ENCODE measurements at places on chromosomes 3 and 15.

GRCh38 chr15:93378558-93378957 is 289.5 kb upstream of the RGMA start:
- DNase-seq, result no peak

GRCh38 chr3:197022405-197023231 is 7.0 kb downstream of the MELTF start:
- no peak for DNase-seq

DNA sequence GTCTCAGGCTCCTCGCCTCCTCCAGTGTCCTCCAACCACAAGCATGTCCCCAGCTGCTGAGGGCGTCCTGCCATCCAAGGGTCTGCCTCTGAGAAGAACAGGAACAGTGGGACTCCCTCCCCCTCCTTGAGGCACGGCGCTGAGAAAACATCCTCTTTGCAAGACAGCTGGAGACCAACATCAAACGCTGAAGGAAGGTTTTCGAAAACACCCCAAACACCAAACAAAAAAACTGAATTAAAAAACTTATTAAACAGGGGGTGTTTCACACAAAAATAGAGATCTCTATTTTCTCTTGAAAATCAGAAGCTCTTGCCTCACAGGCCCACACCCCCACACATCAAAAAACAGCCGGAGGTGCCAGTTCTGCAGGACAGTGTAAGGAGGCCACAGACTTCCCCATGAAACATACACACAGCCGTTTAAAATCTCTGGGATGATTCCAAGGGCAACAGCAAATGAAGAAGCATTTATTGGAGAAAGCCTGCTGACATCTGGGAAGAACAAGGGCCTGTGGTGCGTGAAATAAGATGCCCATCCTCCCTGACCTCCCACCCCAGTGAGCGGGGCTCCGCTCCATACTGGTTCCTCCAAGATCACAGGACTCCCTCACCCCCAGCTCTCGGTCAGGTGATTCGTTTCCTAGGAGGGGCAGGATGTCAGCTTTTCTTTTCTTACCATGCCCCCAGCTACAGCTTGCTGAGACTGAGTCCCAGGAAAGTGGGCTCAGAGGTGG is 71.3 kb downstream of the NUP210 start:
- no peak for DNase-seq

DNA sequence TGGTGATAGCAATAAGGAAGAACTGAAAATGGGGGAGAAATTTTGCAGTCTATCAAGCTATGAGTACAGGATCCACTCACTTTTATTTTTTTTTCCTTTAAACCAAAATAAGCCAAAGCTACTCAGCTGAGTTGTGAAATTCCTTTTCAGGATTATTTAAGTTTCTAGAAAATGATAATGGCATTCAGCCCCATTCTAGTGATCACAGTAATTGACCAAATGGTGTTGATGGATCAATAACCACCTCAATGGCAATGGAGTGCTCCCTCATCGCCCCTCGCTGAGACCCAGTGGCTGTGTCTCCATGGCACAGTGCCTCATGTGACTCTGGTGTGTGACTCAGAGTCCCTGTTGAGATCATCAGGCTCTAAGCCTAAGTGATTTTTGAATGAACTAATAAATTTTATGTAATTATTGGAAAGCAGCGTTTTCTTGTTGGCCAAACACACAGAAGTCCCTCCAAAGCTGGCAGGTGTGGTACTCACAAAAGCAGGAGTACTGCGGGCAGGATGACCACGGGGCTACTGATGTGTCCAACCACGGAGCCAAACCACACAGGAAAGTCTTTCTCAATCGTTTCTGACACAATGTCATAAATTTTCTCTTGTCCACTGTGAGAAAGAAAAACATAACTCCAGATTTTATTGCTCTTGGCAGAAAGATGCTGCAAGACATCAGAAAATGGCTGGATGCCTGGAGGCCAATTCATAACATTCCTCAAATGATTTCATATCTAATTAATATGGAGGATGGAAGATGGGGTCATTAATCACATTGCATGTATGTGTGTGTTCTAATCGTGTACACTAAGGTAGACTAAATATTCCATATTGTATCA is 14.4 kb upstream of the STARD5 start:
- no peak for DNase-seq

- no peak for DNase-seq
Measured at GRCh38 chr3:30508339-30508738, 98.1 kb upstream of the TGFBR2 start.

- DNase-seq, result no peak
Measured at GRCh38 chr3:119292666-119293065, 1.5 kb upstream of the ARHGAP31 start.

DNA sequence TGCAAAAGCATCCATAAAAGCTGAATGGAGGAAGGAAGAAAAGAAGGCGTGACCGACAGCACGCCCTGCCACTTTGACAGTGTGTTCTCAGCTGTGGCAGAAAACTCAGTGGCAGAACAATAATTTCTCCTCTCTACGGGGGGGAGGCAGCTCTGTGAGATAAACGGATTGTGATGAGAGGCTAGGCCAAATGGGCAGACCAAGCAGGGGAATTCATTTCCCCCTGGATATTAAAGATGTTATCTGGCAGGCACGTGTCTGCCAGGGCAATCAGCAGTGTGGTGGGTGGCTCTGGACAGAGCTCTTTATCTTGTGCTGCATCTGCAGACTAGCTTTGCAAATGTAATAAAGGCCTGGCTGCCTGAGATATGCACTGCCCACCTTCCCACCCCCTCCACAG is 1.9 kb upstream of the RMDN3 start:
- DNase-seq, result no peak

DNA sequence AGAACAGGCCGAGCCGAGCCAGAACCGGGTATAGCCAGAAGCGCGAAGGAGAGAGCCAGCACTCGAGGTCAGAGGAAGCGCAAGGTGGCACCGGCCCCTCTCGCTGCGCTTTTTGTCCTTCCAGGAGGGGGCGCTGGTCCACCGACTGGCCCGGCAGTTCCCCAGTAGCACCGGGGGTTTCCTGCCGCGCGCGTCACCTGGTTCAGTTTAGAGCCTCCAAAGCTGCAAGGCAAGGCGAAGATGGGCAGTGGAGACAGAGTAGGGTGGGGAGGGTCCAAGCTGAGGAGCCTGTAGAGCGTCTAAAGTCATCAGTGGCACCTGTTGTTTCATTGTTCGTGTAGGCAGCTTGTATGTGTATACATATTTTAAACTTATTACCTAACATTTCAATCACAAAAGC is 7.6 kb upstream of the NR2E3 start:
- no peak for DNase-seq

DNA sequence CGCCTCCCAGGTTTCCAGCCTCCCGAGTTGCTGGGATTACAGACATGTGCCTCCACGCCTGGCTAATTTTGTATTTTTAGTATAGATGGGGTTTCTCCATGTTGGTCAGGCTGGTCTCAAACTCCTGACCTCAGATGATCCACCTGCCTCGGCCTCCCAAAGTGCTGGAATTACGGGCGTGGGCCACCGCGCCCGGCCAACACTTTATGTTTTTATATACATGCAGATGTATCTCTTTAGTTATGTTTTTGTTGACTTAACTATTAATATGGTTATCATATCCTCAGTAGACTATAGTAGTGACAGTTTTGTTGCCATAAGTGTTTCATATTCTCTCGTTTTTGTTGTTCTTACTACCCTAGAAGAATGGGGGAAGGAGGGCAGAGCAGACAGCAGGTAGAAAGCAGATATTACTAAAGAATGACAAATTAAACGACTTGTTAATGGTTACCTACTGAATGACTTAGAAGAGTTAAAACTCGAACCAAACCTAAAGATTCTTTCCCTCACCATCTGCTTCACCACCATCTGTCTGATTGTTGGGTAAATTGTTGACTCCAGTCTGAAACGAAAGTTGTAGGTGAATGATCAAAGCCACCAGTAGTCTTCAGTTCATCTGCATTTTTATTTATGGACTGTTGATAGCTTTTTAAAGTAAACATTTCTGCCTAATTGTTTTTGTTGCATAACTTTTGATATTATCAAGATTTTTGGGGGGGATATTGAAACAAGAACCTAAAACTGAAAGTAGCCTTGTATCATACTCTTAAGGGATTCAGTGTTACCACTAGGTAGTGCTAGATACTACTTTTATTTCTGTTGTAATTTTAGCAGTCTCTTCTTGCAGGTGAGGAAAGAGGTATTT is 89.3 kb downstream of the RASA2 start:
- no peak for DNase-seq

GRCh38 chr3:135368316-135368715 is 573.3 kb downstream of the EPHB1 start:
- DNase-seq, result no peak

- no peak for DNase-seq
Measured at GRCh38 chr15:57611938-57612337, 20.2 kb downstream of the MYZAP start.

DNA sequence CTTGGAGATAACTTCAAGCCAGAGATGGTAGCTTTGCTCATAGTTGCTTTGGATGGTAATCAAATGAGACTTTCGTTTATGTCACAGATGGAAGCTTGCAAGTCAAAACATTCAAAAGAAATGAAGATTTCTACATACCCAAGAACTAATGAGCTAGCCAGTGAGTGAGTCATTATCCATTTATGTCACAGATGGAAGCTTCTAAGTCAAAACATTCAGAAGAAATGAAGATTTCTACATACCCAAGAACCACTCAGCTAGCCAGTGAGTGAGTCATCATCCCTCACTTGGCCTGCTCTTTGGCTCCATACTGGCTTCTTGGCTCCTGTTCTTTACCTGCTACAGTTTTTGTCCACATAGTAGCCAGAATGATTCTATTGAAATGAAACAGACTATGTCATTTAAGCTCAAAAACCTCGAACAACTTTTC is 559.8 kb upstream of the CBLB start:
- no peak for DNase-seq

- no peak for DNase-seq
Measured at GRCh38 chr3:192339214-192339613, 388.1 kb downstream of the FGF12 start.

GRCh38 chr3:52978109-52978754 is 67.6 kb downstream of the SFMBT1 start:
- no peak for DNase-seq

GRCh38 chr3:113695786-113696645 is at the start of gene USF3:
Gene USF3 (minus strand): TSS chr3:113696642. CDS start chr3:113674878, 21,764 bp downstream.
- DNase-seq, result peak; percentile 76

DNA sequence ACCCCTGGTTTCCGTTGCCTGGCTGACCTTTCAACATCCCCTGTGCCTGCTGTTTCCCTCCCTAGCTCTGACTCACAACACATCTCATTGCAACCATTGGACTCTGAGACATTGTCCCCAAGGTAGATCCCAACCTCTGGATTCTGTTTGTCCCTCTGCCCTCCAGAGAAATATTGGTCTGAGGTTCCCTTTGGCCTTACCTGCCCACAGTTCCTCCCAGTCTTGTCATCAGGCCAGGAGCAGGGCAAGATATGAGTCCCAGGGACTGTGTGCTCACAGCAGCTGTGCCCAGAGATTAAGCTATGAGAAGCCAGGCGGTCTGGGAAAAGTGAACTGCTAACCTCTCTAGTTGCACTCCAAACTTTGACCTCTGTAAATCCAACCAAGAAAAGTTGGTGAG is 168.2 kb upstream of the NR2F2 start:
- DNase-seq, result no peak

DNA sequence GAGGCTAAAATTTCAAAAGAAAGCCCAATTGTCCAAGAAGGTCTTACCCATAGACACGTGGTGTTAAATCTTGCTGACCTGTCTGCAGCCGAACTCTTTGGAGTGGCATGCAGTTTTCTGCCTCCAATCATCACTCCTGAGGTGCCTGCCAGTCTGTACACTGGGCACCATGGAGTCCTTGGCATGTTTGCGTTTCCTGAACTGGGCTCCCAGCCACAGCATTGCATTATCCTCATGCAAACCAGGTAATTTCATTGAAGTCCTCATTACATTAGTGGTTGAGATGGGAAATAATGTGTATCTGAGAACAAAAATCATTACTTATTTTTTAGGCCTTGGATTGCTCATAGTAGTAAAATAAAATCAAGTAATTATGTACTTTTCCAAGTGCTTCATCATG is 152.3 kb downstream of the AKAP13 start:
- no peak for DNase-seq

DNA sequence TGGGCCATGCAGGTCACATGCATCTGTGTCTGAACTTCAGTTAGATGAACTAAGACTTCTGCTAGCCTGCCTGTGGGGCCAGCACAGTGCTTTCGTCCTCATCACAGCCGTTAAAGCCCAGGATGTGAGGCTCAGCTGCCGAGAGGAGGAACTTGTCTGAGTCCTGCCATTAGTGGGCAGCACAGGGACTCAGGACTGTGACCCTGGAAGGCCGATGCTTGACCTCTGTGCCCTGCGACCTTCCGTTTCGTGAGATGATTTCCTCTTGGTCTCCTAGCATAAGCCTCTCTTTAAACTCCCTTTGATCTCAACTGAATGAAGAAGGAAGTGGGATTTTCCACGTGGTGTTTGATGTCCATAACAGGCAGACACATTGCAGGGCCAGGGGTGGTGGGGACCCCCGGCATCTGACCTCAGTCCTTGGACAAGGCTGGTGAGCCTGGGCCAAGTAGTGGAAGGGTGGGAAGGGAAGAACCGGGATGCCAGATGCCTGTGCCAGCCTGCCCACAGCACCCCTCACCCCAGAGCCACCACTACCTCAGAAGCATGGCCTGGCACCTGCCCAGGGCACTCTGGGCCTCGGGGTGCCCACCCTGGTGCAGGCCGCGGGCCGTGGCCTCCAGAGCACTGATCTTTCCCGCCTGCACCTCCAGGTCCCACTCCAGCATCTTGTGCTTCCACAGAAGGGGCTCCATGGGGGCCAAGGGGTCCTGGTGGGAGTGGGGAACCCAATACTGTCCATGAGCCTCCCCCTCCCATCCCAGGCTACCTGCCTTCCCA is 21.6 kb downstream of the PLA2G4B start:
- DNase-seq, result no peak

DNA sequence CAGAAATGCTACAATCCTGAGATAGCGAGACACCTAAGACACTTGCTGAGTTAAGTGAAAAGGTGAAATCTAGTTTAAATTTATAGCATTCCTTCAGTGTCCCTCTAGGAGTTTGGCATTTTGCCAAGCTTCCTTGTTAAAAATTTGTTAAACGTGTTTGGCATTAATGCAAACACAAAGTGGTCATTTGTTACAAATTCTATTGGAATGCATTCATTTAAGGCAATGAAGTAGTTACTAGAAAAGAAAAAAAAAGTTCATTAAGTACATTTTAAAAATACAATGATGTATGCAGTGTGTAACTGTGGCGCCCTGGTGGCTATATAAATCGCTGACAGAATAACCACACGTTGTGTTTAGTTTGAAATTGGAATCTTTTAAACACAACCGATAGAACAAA is 31.3 kb upstream of the WNT5A start:
- DNase-seq, result no peak

DNA sequence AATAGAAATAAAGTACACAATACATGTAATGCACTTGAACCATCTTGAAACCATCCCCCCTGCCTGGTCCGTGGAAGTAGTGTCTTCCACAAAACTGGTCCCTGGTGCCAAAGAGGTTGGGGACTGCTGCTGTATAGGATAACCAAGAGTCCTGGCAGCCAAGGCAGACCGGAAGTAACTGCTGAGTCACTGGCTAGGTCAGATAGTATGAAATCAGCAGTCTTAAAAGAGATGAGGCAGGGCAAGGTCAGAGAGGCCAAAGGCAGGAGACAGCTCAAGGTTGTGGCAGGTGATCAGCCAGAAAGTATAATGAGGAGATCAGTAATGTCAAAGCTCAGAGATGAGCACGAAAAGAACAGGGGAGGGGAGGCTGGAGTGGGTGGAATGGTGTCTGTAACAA is 60.2 kb downstream of the MAP3K13 start:
- no peak for DNase-seq

All from activated CD4-positive, CD25-positive, alpha-beta regulatory T cell treated with anti-CD3 and anti-CD28 coated beads, Interleukin-2, amount 50 U/mL, for 72 hours (primary cell).